Gastrocnemius medialis (tissue), 4 donors: ENCODE measurements at places on chromosomes 7 and 10.

DNA sequence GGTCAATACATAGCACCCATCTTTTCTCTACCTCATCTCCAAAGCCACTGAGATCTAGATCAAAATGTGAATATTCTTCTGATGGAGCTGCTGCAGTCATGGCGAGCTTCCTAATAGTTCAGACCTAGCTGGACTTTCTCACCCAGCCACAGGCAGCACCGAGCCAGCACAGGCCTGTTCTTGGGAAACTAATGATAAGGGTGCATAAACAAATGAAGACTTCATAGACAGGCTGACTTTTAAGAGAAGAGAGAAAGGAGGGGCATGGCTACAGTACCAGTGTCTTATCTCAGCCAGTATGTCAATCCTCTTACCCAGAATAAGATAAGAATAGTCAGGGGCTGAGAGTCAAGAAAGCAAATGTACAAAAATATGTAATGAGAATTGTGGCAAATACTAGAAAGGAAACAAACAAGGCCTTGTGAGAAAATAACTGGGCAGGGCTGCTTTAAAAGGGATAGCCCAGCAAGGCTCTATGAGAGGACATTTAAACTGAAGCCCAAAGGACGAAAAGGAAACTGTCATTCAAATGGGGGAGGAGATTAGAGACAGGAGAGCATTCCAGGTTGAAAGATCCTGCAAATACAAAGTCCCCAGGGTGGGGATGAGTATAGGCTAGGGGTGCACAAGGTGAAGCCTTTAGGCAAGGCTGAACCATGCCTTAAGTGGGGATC lies 21.8 kb upstream of the CDK14 start:
- no peak for DNase-seq
- H3K36me3 ChIP-seq, result no peaks in the 10 kb centered on the region
- H3K27ac ChIP-seq, result no peak overlapping the region
- H3K27me3 ChIP-seq, result no peaks in the 10 kb centered on the region
- no peak overlapping the region for H3K4me3 ChIP-seq
- no peaks in the 10 kb centered on the region for H3K4me1 ChIP-seq

DNA sequence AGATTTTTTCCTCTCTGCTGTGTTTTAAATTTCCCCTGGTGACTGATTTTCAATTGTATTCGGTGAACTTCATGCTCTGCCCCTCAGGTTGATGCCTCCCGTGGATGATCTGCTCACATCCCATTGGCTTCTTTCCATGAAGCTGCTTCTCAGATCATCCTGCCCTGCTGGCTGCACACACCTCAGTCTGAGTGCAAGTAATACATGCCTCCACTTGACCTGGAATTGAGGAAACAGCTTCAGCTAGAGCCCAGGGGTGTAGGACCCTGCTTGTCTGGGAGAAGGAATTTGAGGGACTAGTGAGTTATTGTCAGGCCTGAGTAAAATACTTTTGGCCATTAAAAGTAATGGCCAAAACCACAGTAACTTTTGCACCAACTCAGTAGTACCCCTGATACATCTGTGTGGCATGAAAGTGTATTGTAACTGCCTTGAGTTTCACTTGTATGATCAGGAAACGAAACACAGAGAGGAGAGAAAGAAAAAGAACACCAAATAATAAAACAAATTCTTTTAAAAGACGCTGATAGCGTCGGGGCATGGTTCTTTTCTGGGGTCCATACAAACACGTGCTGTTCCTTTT lies 49.4 kb downstream of the SPAM1 start:
- no peak overlapping the region for H3K27ac ChIP-seq
- H3K27me3 ChIP-seq, result no peaks in the 10 kb centered on the region
- DNase-seq, result no peak
- H3K4me3 ChIP-seq, result no peak overlapping the region
- no peaks in the 10 kb centered on the region for H3K4me1 ChIP-seq

DNA sequence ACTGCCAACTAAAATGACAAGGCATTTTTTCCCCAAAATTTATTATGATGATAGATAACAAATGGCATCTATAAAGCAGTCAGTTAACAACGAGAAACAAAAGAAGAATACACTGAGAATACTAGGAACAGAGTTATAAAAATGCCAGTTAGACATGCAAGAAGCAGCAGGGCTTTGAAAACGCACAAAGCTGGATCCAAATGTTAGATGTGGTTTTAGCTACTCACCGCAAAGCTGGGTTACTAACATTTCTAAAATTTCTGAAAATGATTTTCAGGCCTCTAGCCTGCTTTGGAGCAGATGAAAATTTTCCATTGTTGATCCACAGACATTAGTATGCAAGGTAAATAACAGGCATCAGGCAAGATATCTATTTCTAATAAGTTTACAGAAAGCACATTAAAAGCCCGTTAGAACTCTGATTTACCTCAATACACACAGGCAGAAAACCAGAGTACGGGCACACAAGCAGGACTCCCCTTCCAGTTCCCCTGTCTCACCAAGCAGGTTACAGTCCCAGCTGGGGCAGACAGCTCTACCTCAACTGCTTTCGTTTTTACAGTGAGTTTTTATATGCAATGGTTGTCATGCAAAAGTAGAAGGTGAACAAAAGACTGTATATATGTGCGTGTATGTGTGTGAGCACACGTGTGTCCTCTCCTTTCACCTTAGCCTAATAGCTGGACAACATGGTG lies 37.9 kb downstream of the GLI3 start:
- no peak overlapping the region for H3K27ac ChIP-seq
- H3K4me1 ChIP-seq, result no peaks in the 10 kb centered on the region
- no peaks in the 10 kb centered on the region for H3K36me3 ChIP-seq
- no peak for DNase-seq
- no peak overlapping the region for H3K4me3 ChIP-seq
- no peaks in the 10 kb centered on the region for H3K27me3 ChIP-seq

DNA sequence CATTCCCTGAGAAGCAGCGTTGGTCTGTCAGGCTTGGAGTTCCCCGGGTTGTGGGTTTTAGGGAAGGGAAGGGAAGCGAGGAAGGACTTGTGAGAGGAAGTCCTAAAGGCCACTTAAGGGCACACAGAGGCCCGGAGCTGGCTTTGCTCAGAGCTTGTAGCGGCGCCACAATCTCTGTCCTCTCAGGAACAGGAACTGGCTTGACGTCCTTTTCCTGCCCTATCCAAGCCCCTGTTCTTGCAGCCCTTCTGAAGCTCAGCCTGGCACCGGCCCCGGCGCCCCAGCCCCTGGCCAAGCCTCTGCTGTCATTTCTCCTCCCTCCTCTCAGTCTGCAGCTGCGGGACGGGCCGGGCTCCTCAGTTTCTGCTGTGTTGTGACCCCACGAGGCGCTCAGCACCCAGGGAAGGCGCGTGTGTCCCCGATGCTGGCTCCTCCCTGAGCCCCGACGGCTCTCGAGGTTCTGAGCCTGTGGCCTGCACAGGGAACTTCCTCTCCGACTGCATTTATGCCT lies at the start of gene GIMAP8:
GIMAP8 (plus strand) TSS at position 140 of the 511 bp plus-strand sequence. CDS start 16,069 bp downstream, outside the sequence.
- H3K36me3 ChIP-seq, result no peaks in the 10 kb centered on the region
- peak; percentile 46 for DNase-seq
- H3K4me3 ChIP-seq, result peak within 1 kb of the TSS; percentile 55
- no peaks in the 10 kb centered on the region for H3K4me1 ChIP-seq
- H3K27ac ChIP-seq, result peak within 1 kb of the TSS; percentile 78
- peaks cover 7% of the 10 kb centered on the region for H3K27me3 ChIP-seq

GRCh38 chr10:30098629-30099028 lies 39.2 kb upstream of the JCAD start:
- H3K36me3 ChIP-seq, result no peaks in the 10 kb centered on the region
- H3K4me3 ChIP-seq, result no peak overlapping the region
- no peak for DNase-seq
- no peaks in the 10 kb centered on the region for H3K4me1 ChIP-seq
- H3K27ac ChIP-seq, result no peak overlapping the region
- H3K27me3 ChIP-seq, result no peaks in the 10 kb centered on the region

DNA sequence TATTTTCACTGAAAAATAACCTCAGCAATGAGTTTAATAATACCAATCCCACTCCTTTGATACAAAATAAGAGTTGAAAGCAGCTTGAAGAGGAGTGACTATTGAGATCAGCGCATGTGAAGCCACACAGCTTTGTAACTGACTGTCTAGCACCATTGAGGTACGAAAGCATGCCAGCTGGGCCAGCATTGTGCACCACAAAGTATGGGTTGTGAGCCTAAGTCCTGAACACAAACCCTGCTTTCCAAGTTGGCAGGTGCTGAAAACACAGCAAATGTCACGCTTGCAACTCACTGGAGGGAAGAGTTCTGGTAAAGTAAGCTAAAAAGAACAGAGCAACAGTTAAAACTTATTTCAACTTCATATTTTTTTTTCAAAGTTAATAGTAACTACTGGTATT lies 4.0 kb upstream of the FAM53B start:
- no peak for DNase-seq
- peak overlapping the region; percentile 34 for H3K27ac ChIP-seq
- H3K36me3 ChIP-seq, result no peaks in the 10 kb centered on the region
- H3K27me3 ChIP-seq, result no peaks in the 10 kb centered on the region
- H3K4me1 ChIP-seq, result peaks cover 12% of the 10 kb centered on the region

DNA sequence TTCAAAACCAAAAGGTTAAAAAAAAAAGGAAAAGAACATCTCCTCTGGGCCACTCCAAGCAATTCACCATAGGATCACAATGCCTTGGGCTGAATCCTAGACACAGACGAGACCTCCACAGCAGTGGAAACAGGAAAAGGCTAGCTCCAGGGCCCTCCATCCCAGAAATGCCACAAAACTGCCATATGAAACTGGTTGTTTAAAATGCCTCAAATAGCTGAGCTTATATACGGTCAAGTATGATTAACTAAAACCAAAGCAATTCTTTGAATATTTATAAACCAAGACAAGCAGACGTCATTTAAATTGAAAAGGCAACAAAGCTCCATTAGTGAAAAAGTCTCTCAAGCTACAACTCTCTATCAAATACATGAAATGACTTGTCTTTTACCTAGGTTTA lies 63.1 kb downstream of the DOCK4 start:
- no peaks in the 10 kb centered on the region for H3K36me3 ChIP-seq
- no peak for DNase-seq
- no peak overlapping the region for H3K4me3 ChIP-seq
- no peak overlapping the region for H3K27ac ChIP-seq
- H3K4me1 ChIP-seq, result peaks cover 12% of the 10 kb centered on the region

- H3K4me3 ChIP-seq, result no peak overlapping the region
- H3K27ac ChIP-seq, result no peak overlapping the region
- DNase-seq, result no peak
- no peaks in the 10 kb centered on the region for H3K27me3 ChIP-seq
- H3K36me3 ChIP-seq, result no peaks in the 10 kb centered on the region
Observed at GRCh38 chr7:101248276-101248675, 3.4 kb upstream of the FIS1 start.

GRCh38 chr7:90592033-90592432 lies 4.1 kb upstream of the CDK14 start:
- H3K27ac ChIP-seq, result no peak overlapping the region
- H3K27me3 ChIP-seq, result no peaks in the 10 kb centered on the region
- H3K4me3 ChIP-seq, result no peak overlapping the region
- no peaks in the 10 kb centered on the region for H3K36me3 ChIP-seq

- H3K4me1 ChIP-seq, result peaks cover 40% of the 10 kb centered on the region
- H3K27me3 ChIP-seq, result no peaks in the 10 kb centered on the region
- no peak for DNase-seq
- no peak overlapping the region for H3K4me3 ChIP-seq
Observed at GRCh38 chr10:30447125-30447799, 13.3 kb downstream of the MAP3K8 start.

- no peak overlapping the region for H3K4me3 ChIP-seq
- H3K4me1 ChIP-seq, result no peaks in the 10 kb centered on the region
- no peak for DNase-seq
- no peak overlapping the region for H3K27ac ChIP-seq
- no peaks in the 10 kb centered on the region for H3K27me3 ChIP-seq
- H3K36me3 ChIP-seq, result no peaks in the 10 kb centered on the region
Observed at GRCh38 chr10:64345856-64346255, 824.7 kb downstream of the REEP3 start.

- H3K4me3 ChIP-seq, result no peak overlapping the region
- H3K27ac ChIP-seq, result peak overlapping the region; percentile 49
- no peaks in the 10 kb centered on the region for H3K27me3 ChIP-seq
Observed at GRCh38 chr7:94297397-94297838, 97.3 kb upstream of the COL1A2 start.

DNA sequence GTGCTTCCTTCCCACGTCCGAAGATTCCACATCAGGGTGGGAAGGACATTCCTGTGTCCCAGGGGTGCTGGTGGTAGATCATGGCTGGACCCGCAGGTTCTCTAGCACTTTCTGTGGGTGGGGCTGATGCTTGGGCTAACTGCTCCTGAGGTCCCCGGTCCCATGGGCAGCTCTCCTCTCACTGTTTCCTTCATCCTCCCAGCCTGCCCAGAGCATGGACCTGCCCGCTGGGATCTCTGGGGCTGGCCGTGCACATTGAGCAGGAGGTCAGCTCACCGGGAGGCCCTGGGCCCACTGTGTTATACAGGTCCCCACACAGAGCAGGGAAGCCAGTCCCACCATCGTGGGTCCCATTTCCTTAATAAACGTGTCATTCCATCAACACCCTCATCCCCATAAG lies 502.3 kb downstream of the TCERG1L start:
- H3K27me3 ChIP-seq, result no peaks in the 10 kb centered on the region
- no peak overlapping the region for H3K4me3 ChIP-seq
- DNase-seq, result no peak
- no peaks in the 10 kb centered on the region for H3K36me3 ChIP-seq

DNA sequence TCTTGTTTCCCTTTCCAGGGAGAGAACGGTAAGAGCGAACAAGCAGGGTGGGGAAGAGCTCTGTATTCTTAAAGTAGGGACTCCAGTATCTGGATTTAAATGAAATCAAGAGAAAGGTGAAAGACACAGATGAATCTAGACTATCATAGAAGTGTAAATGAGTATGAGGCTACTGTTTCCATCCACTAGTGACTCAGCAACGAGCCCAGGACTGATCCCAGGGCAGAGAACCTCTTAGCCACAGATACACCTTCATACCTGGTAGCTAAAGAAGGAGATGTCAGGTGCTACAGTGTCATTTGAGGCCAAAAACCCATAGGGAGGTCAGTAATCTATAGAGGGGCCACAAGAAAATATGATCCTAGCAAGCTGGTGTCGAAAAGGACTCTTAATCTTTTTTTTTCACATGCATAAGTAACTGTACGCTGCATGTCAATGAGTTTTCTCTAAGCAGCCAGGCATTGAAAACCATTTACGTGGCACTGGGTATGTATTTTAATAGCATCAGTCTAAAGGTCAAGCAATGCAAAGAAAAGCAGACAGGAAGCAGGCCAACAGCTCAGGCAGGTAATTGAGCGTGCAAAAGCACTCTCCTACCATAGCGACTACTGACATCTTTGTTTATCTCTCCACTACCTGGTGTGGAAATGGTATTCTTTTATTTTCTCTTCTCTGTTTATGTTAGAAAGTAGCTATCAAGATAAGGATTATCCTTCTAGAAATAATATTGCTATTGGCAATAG lies 91.5 kb upstream of the EGR2 start:
- peaks cover 3% of the 10 kb centered on the region for H3K27me3 ChIP-seq
- no peaks in the 10 kb centered on the region for H3K36me3 ChIP-seq
- no peaks in the 10 kb centered on the region for H3K4me1 ChIP-seq
- no peak for DNase-seq

- no peak overlapping the region for H3K27ac ChIP-seq
- no peaks in the 10 kb centered on the region for H3K4me1 ChIP-seq
- H3K36me3 ChIP-seq, result no peaks in the 10 kb centered on the region
- no peak for DNase-seq
- no peak overlapping the region for H3K4me3 ChIP-seq
- no peaks in the 10 kb centered on the region for H3K27me3 ChIP-seq
Observed at GRCh38 chr7:146208492-146208891, 91.9 kb downstream of the CNTNAP2 start.

- H3K27me3 ChIP-seq, result no peaks in the 10 kb centered on the region
- H3K27ac ChIP-seq, result peak overlapping the region; percentile 72
- DNase-seq, result peak; percentile 47
- H3K4me1 ChIP-seq, result peaks cover 14% of the 10 kb centered on the region
Observed at GRCh38 chr7:131443496-131443895, 112.9 kb downstream of the PODXL start.

GRCh38 chr7:155231941-155232340 lies 65.7 kb upstream of the INSIG1 start:
- H3K36me3 ChIP-seq, result no peaks in the 10 kb centered on the region
- no peak overlapping the region for H3K4me3 ChIP-seq
- H3K27ac ChIP-seq, result no peak overlapping the region
- no peak for DNase-seq
